ENCODE measurements at places on chromosomes 3 and 15.

DNA sequence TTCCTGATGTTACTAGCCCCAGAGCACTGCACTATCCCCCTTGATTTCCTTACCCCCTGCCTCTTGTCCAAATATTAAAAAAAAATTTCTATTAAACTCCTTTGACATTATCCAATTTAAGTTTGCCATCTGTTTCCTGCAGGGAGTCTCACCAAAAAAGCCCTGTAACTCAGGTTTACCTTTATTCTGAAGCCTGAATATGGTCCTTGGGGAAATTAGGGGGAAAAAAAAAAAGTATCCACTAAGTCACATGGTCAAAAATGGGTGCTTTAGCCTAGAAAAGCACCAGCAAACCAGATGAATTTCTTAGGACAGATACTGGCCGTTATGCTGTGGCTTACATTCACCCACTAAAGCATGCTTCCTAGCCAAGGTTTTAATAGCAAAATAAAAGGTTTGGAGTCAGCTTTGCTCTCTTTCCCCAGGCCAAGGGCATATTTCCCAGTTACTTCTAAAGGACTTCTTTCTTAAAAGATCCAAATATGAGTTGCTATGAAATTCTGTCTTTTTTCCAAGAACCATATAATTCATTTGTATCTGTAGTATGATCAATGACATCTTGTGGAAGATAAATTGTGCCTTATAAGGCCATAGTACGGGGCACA lies 394.9 kb downstream of the LSAMP start:
- DNase-seq = no peak

GRCh38 chr3:11618904-11619303 lies 24.8 kb downstream of the VGLL4 start:
- DNase-seq = no peak

- DNase-seq = no peak
Observed at GRCh38 chr3:102006812-102007485, 157.6 kb downstream of the NFKBIZ start.

GRCh38 chr3:110774496-110775265 lies 296.9 kb upstream of the NECTIN3 start:
- DNase-seq = no peak

GRCh38 chr3:55327131-55327920 lies 159.8 kb downstream of the WNT5A start:
- DNase-seq = no peak

DNA sequence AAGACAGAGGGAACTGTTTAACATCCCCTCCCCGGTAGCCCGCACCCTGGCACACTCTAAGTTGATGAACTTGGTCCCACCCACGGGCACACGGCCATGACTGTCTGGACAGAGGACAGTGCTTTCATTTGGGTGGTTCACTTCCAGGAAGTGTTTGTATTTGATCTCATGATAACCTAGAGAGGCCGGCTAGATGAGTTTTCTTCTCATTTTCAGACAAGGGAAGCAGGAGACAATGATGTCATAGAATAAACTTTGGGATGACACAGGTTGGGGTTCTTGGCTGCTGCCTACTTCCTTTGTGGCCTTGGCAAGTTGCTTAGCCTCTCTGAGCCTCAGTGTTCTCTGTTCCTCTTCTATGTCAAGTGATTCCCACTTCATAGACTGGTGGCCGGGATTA lies 16.1 kb upstream of the LYSMD4 start:
- DNase-seq = no peak

GRCh38 chr3:2535206-2535605 lies 436.5 kb downstream of the CNTN4 start:
- no peak for DNase-seq

GRCh38 chr15:83209333-83209732 lies 1.7 kb upstream of the HDGFL3 start:
- no peak for DNase-seq

GRCh38 chr15:99586121-99586520 lies 20.3 kb downstream of the MEF2A start:
- DNase-seq = no peak

Measured in NCI-H1694 treated with DMSO at 0.1 percent for 48 hours (cell line).